ENCODE measurements at places on chromosomes 2 and 18.

DNA sequence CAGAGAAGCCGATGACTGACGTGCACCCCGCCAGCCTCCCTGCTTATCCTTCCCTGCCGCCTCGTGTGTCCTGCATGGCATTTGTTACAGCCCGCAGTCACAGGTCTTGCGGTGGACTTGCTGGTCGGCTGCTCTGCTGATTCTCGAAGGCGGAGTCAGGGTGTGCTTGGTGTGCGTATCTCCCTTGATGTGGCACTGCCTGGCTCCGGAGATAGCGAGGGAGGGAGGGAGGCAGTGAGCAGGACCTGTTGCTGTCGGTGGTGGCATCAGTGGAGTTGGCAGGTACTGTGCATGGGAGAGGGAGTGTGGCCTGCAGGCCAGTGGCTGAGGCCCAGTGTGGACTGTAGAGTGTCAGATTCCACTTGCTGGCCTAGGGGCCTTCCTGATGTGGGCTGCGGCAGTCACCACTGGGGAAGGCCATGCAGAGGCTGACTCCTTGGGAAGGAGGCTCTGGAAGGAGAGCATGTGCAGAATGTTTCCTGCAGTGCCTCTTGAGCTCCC, 198.9 kb downstream of the AGAP1 start:
- no peak for DNase-seq

DNA sequence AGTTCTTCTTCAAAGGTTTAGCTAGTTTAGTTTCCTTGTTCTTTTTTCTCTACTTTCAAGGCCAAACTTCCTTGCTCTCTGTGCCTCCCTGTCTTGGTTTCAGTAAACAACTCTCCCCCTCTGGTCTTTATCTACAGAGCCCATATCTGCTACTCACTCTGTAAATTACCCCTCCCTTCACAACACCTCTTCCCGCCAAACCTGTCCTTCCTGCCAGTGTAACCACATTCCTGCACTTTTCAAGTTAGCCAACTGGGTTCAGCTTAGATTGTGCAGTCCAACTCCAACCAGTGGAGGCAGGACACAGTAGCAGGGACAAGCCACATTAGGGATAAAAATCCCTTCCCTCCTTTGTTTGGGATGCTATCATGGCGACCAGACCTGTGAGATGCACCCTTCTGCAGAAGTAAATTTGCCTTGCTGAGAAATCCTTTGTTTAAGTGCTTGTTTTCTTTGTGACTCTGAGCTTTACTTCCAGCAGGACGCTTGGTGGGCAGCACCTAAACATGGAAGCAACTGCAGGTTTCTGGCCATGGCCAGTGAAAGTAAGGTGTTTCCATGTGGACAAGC, 706.0 kb downstream of the KCNJ3 start:
- DNase-seq = no peak

DNA sequence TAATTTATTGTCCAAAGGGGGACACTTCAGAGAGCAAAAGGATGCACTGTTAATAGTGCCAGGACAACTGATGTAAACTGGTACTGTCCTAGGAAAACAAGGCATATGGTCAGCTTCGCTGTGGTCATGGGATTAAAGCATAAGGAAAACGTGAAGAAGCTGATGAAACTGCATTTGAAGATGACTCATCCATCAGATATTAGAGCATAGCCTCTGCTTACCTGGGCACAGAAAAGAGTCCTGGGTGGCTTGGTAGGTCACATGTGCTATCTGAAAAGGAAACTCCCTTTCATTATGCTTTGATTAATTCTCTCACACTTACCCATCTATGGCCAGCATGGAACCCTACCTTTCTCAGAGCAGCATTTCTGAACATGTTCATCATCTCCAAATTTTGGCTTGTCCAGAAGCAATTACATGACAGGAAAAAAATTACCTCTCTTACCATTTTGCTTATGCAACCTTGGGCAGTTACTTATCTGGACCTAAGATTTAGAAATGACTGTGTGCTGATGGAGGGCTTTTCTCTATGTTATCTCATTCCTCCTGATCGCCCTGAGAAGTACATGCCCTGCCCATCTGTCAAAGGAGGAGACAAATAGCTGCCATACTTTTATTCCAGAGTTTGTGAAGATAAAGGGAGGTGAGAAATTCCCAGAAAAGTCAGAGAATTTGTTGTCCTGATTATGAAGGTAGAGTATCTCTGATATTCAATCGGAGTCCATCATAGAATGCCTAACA, 275.3 kb upstream of the SLC14A2 start:
- DNase-seq = no peak

GRCh38 chr2:5176764-5177163, 515.4 kb upstream of the SOX11 start:
- DNase-seq = no peak

DNA sequence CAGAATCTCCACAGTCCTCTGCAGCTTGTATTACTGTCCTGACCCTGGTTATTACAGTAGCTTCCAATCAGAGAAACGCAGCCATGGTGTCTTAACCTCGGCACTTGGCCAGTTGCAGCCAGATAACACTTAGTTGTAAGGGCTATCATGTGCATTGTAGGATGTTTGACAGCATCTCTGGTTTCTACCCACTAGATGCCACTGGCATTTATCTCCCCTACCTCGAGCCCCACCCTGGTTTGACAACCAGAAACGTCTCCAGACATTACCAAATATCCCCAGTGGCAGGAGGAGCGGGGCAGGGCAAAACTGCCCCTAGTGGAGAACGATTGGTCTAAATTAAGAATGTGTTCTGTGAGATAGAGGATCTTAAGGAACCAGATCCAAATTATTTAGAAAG, 13.1 kb downstream of the DSG2 start:
- DNase-seq = no peak

GRCh38 chr18:45580127-45580526, 35.1 kb upstream of the SLC14A2 start:
- no peak for DNase-seq

DNA sequence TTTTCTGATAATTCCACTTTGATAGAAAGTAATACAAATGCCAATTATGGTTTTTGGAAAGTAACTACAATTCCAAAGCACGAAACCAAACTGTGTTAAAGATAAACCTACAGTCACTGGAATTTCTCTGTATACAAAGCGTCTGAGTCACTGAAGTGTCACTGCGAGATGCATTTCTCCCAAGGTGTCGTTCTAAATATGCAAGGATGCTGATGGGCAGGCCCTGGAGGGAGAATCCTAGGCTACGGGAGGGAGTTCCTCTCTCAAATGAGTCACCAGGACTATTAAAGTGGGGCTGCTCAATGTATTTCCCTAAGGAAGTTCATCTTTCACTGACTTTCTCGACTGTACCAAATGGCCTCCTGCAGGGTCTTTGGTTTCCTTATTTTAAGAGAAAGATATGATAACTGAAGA, 163.8 kb upstream of the STK17B start:
- no peak for DNase-seq

DNA sequence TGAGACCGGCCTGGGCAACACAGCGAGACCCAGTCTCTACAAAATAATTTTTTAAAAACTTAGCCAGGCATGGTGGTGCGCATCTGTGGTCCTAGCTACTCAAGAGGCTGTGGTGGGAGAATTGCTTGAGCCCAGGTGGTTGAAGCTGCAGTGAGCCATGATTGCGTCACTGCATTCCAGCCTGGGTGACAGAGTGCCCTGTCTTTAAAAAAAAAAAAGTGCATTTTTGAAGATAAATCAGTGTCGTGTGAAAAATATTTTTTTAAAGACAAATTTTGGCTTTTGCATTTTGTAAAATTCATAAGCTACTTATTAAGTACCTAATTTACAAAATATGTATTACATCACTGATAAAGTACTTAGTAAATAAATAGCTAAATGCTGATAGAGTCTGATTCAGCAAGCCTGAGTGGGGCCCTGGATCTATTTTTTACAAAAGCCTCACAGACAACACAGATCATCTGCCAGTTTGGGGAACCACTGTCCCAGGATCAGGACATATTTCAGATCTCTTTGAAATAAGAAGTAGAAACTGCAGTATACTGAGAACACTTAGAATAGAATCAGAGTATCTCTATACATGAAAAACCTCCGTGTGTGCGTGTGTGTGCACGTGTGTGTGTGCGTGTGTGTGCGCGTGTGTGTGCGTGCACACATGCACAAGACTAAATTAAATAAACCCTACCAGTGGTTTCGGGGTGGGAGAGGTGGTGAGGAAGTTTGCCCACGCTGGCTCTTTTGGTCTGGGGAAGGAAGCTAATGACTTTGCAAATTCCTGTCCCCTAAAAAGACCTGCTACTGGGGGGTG, 61.6 kb downstream of the AAK1 start:
- no peak for DNase-seq

- no peak for DNase-seq
Measured at GRCh38 chr2:227389231-227389630, 1.5 kb upstream of the SCYGR1 start.

DNA sequence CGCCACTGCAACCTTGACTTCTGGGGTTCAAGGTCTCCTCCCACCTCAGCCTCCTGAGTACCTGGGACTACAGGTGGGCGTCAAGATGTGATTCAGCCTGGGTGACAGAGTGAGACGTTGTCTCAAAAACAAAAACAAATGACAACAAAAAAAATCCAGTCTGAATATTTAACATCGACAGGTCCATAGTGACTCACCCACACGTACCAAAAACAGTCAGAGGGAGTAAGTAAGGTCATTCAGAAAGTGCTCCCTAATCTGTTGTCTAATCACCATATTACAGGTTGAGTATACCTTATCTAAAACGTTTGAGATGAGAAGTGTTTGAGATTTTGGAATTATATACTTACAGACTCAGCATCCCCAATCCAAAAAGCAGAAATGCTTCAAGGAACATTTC, 24.4 kb downstream of the SAP130 start:
- no peak for DNase-seq

- no peak for DNase-seq
Measured at GRCh38 chr2:202750763-202751427, 116.1 kb downstream of the FAM117B start.

DNA sequence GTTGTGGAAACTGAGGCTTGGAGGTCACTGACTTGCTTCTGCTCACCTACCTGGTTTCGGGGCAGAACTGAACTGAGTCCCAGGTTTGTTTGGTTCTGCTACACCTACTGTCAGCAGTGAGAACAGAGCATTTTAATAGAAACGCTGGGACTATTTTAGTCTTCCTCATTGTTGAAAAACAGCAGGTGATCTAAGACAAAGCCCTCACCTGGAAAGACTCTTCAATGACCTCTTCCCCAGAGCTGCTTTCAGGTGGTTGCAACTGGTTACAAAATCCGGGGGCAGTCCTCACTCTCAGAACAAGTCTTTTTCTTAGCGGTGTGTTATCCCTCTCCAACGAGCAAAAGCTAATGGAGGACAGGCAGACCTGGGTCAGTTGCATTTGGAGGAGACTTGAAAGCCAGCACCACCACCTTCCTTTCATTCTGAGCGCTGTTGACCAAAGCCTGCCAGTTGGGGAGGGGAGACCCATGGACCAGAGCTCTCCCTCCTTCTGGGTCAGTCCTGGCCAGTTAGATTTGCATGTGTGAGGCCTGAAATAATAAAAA, 217.0 kb downstream of the NCK2 start:
- no peak for DNase-seq

DNA sequence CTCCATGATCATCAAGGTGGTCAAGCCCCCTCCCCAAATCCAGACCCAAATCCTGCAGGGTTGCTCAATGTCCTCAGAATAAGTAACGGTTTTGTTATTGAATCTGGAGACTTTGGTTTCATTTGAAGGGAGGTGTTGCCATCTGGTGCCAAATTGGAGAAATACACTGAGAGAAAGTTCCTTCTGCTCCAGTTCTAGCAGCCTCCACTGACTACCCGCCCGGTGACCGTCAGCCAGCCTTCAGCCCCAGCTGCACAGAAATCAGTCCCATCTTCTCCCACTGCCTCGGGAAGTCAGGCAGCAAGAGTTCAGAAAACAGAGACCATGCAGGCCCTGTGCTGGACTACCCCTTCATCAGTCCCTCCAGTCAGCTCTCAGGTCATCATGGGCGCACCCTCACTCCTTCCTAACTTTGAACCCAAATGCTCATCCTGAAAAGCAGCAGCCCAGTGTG, 38.7 kb downstream of the PKDCC start:
- no peak for DNase-seq

GRCh38 chr2:23662941-23663920, 263.7 kb downstream of the ATAD2B start:
- DNase-seq = no peak

DNA sequence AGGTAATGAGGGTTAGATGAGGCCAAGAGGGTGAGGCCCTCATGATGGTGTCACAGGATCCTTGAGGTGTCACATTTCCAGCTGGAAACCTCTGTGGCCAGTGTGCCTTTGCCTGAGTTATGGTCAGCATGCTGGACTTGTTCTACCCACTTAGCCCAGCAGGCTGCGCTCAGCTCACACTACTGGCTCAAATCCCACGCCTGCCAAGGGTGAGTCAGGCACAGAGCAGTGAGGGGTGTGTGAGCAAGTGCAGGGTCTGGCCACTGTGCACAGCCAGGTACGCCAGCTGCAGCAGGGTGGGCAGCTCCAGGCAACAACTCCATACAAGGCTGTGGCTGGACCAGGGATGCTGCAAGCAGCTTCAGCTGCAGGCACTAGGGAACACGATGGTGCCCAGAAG, 616.6 kb upstream of the FSHR start:
- no peak for DNase-seq

DNA sequence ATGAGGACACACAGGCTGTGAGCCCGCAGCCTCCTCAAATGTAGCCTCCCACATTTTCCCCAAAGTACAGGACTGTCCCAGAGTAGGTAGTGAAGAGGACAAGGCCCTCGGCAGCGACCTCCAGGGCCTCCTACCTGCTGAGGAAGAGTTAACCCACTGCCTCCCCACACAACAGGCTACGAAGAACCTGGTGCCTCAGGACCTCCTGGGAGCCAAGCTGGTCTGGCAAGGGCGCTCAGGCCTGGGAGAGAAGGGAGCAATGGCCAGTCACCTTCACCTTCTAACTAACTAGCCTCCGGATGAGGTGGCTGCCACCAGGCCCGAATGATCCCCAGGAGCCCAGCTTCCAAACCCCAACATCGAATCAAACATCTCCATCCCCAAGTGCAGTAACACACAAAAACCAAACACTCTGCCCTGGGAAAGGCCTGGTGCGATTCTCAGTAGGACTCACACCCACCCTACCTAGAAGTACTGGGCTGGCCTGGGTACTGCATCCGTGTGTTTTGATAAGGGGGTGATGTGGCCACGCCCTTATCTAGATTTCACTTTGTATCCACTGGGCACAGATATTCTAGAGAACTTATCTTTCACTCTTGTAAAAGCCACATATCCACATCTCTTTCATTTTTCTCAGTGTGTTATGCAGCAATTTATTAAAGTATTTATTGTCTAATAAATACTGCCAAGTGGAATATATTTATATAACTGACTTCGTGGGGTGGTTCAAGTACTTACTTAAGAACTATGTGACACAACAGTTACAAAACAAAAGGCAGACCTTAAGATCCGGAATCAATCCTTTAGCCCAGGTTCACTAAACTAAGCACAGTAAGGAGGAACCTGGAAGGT, 9.7 kb downstream of the ERFE start:
- no peak for DNase-seq

GRCh38 chr2:113376253-113376912, 61.1 kb upstream of the ZNG1B start:
- no peak for DNase-seq

DNA sequence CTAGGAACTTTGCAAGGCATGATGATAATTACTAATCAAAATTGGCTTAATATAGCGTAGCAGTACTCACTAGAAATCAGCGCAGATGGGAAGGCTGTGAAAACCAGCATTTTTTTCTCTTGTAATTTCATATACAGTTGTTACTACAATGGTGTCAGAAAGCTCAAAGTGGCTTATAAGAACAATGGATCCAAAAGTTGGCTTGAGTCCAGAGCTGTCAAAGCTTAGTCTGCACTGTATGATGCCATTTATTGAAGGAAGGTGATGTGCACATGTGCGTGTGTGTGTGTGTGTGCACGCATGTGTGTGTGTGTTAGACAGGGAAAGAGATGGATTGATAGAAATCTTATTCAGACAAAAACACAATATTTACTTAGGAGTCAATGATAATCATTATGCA, 341.3 kb downstream of the TGIF1 start:
- no peak for DNase-seq

Measured in NCI-H2081 treated with DMSO at 0.1 percent for 48 hours (cell line).